WTC11 (cell line): ENCODE measurements at places on chromosomes 11 and 22.

- DNase-seq: no peak
These were observed 219.2 kb downstream of the NAV2 start for GRCh38 chr11:19931771-19932369.

DNA sequence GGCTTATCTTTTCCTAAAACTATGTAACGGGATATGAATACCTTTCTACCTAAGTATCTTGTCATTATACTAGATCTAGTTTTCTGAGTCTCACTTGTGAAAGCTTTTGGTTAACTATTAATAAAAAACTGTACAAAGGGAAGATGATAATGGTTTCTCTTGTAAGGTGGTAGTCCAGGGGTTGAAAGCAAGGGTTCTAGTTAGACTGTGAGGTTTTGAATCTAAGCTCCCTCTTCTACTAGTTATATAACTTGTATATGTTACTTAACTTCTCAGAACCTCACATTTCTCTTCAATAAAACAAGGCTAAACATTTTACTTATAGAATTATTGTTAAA, 54.3 kb downstream of the ARHGEF12 start:
- no peak for DNase-seq

DNA sequence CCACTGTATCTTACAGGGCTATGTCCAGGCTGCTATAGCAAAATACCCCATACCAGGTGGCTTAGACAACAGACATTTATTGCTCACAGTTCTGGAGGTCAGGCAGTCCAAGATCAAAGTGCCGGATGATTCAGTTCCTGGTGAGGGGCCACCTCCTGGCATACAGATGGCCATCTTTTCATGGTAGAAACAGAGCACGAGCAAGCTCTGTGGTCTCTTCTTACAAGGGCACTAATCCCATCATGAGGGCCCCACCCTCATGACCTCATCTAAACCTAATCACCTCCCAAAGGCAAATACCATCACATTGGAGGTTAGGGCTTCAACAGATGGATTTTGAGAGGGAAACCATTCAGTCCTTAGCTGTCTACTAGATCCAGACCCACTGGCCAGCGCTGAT, 117.4 kb upstream of the NECTIN1 start:
- DNase-seq: no peak

DNA sequence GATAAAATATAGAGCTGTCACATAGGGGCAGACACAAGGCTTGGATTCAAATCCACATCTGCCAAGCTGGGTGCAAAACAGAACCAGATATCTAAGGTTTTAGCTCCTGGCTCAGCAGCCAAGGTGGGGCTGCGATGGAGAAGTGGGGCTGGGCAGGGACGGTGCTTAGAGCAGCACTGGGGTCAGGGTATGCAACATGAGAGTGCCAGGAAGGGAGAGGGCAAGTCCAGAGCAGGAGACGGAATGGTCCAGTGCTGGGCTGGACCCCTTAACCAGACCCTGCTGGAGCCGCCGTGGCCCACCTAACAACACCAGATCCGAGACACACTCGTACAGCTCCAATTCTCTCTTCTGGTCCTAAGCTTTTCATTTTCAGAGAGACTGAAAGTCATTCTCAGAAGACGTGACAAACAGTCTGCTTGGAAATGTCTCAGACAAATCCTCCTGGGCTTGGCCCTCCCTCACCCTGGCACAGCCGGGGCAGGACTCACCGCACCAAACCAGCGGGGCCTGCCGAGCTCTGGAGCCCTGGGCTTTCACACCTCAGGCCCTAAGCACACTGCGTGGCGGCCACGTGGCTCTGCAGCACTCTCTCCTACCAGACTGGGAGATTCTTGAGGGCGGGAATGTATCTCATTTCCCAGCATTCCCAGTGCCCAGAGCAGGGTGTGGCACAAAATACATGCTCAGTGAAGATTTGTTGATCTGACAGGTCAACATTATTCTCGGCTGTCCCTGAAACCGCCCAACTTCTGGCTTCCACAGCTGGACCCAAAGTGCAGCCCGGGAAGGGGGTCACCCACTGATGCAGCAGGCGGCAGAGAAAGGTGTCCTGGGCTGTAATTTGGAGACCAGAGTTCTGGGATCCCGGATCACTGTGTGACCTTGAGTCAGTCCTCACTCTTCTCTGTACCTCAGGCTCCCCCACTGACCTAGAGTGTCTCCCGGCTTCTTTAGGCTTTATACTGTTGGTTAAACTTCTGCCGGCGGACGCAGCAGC, 11.6 kb downstream of the LRRC32 start:
- no peak for DNase-seq

DNA sequence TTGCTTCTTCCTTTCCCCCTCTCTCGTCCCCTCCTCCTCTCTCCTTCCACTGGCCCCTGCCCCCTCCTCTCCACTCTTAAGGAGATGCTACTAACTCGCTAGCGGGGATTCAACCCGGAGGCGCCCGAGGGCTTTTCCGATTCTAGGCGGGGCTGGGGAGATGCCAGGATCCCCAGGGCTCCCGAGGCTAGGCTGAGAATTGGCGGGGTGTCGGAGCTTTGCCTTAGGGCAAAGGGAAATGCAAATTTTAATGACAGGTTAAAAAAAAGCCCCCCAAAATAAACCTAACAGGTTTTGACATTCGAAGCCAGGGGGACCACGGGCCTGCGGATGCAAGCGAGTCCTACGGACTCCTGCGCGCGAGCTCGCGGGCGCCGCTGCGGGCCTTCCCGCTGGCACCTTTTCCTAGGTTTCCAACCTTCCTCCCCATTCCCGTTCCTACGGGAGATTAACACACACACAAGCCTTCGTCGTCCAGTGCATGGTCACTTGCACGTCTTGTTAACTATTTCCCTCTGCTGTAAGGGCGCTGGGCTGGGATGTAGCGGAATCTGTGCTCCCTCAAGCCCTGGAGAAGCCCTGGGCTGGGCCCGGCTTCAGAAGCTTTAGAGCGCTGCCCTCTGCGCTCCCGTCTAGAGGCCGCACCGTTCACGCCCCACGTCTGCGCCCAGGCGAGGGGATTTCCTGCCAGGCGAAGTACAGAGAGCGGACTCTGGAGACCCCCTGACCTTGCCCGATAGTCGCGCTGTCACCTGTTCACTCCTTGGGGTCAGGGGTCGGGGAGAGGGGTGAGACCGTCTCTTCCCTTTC, 729 bp upstream of the ALX4 start:
- DNase-seq: peak; percentile 78

DNA sequence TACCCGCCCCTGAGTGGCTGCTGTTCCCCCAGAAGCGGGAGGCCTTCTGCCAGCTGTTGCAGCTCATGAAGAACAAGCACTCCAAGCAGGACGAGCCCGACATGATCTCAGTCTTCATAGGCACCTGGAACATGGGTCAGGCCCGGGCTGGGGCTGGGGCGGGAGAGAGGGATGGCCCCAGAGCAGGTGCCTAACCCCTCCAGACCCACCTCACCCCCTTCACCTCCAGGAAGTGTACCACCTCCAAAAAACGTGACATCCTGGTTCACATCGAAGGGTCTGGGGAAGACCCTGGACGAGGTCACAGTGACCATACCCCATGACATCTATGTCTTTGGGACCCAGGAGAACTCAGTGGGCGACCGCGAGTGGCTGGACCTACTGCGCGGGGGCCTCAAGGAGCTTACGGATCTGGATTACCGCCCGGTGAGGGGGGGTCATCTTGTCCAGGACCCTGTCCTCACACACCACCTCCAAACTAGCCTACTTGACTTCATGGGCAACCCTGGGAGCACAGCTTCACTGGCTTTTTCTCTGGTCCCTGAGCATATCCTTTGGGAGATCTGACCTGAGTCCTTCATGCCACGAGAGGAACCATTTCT, 6.3 kb downstream of the INPPL1 start:
- DNase-seq: no peak

DNA sequence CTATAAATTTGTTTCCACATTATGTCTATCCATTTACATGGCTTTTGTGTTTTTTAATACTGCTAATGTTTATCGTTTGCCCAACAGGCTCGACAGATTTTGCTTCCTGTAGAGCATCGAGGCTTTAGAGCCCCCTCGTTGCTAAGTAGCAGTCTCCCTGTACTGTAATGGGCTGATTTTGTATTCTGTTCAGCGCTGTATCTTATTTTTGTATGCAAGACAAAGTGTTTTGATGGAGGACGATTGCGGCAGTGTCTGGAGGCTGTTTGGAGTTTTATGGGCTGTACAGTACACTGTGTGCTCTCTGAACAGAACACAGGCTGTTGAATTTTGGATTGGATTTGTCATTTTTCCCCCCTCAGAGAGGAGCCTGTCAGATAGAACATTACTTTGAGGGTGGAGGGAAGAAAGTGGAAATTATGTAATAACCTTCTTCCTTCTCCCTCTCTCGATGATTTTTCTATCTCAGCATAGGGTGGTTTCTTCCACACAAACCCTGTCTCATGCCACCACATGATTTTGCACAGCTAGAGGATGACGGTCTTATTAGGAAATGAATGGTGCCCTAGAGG, 104.4 kb downstream of the ZBTB16 start:
- DNase-seq: no peak

- DNase-seq: no peak
These were observed 359.0 kb downstream of the JRKL start for GRCh38 chr11:96748639-96749370.

GRCh38 chr11:106477776-106478175, 400.3 kb downstream of the AASDHPPT start:
- no peak for DNase-seq

- DNase-seq: no peak
These were observed 44.5 kb downstream of the MED15 start for GRCh38 chr22:20551805-20552442.

- no peak for DNase-seq
These were observed 5.3 kb downstream of the YAP1 start for GRCh38 chr11:102115557-102115956.

- DNase-seq: no peak
These were observed 38.9 kb downstream of the LINC01488 start for GRCh38 chr11:69520186-69520916.

GRCh38 chr22:35900483-35901168, 128.0 kb downstream of the RBFOX2 start:
- no peak for DNase-seq

- DNase-seq: peak; percentile 7
These were observed 124.2 kb downstream of the KCNQ1OT1 start for GRCh38 chr11:2575591-2576051.

GRCh38 chr22:45242778-45243191, 2.1 kb upstream of the KIAA0930 start:
- no peak for DNase-seq

- peak; percentile 8 for DNase-seq
These were observed 195.0 kb downstream of the IGLL1 start for GRCh38 chr22:23384923-23385677.

- no peak for DNase-seq
These were observed 28.4 kb upstream of the SCN3B start for GRCh38 chr11:123682696-123683410.

- DNase-seq: no peak
These were observed 20.9 kb downstream of the TP53AIP1 start for GRCh38 chr11:128921793-128922192.

DNA sequence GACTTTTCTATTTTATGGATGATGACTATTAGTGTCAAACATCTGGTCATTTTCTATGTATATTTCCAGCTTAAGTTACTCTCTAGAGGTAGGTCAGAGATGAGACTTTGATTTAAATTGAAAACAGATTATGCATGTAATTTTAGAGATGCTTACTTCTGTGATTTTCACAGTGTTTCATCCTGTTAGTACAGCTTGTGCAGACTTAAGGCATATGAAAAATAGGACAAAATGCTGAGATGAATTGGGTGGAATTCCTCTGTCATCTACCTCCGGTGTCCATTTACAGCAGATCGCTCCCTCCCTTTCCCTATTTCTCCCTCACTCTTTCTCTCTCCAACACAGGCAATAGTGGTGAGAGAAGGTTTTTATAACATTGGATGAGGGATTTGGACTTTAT, 14.1 kb downstream of the JAM3 start:
- DNase-seq: no peak

DNA sequence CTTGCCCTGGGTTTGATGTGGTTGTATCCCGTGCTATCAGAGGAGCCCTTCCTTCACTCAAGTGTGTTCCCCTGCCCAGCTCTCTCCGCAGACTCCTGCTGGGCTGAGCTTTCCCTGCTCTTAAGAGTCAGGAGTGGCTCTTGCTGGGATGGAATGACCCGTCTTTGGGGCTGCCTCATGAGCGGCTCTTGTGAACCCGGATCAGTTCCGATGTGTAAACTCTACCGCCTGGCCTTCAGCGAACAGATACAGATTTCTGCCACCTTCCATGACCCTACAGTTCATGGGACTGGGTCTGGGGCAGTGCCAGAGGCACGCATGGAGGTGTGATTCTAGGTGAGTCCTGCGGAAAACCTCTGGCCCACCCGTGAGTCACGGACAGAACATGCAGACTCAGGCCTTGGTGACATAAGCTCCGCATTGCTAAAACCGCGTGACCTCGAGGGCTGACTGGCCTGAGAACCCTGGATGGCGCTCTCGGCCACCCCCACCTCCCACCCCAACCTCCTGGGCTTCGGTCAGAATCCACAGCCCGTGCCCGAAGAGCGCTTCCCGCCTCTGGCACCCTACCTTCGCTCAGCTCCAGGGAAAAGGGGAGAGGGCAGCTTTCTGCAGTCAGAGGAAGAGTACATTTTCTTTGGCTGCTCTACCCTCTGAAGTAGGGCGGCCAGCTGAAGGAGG, 1.3 kb upstream of the ZBTB16 start:
- DNase-seq: peak; percentile 22

GRCh38 chr11:9615031-9615451, 41.6 kb downstream of the WEE1 start:
- no peak for DNase-seq

GRCh38 chr11:58659910-58660570, 37.6 kb downstream of the CNTF start:
- no peak for DNase-seq

DNA sequence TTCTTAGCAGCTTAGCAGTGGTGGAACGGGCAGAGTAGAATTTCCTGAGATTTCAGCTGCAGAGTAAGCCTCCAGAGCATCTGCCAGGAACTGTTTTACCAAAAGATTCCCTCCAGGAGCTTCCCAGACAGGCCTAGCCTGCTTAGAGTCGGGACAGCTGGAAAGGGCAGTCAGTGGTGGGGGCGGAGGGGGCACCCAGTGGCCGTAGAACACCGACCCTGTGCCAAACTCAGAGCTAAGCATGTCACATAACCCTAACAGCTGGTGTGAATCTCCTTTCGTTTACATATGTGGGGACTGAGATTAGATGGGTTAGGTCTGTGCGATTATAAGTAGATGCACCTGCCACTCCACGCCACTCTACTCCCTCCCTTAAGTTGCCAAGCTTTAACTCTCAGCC, 80.0 kb upstream of the CRTAM start:
- no peak for DNase-seq
